Stimulated activated CD8-positive, alpha-beta memory T cell treated with anti-CD3 and anti-CD28 coated beads, Interleukin-12 subunit alpha, Interleukin-12 subunit beta, amount 100 ng/mL, for 4 hours (primary cell): ENCODE measurements at places on chromosomes 7 and 10.

- no peak for DNase-seq
Observed at GRCh38 chr10:123637326-123637880, 28.8 kb upstream of the GPR26 start.

DNA sequence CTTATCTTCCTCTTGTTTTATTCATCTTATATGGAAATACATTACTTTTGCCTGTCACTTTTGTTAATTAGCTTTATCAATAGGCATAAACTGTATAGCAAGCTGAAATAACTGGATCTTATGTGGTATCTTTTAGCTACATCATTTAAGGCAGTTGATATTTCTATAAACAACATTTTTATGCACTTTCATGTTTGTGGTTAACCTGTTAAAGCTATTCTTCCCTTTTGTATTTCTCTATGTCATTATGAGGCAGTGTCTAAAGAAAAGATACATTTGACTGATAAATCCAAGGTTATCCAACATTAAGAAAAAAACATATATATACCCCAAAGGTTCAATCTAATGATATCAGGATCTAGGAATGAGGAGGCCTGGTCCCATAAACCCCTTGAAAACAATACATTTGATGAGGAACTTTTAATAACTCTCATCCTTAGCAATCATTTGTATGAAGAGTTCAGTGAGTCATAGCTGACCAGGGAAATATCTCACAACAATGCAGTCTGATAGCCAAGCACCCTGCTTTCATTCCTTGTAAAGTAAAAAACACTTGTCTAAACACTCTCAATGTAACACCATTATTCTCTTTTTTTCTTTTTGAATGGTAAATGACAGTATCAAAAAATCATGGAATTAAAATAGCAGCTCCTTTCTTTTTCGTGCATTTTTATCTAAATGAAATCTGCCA lies 300.9 kb downstream of the NEBL start:
- DNase-seq: no peak

- DNase-seq: no peak
Observed at GRCh38 chr10:94005050-94005449, 11.3 kb downstream of the PLCE1 start.

GRCh38 chr10:88291289-88292184 lies 291.6 kb downstream of the RNLS start:
- no peak for DNase-seq

- no peak for DNase-seq
Observed at GRCh38 chr7:106345421-106346166, 60.8 kb upstream of the NAMPT start.

- DNase-seq: peak; percentile 37
Observed at GRCh38 chr10:31927884-31928548, 615 bp downstream of the ARHGAP12 start.

DNA sequence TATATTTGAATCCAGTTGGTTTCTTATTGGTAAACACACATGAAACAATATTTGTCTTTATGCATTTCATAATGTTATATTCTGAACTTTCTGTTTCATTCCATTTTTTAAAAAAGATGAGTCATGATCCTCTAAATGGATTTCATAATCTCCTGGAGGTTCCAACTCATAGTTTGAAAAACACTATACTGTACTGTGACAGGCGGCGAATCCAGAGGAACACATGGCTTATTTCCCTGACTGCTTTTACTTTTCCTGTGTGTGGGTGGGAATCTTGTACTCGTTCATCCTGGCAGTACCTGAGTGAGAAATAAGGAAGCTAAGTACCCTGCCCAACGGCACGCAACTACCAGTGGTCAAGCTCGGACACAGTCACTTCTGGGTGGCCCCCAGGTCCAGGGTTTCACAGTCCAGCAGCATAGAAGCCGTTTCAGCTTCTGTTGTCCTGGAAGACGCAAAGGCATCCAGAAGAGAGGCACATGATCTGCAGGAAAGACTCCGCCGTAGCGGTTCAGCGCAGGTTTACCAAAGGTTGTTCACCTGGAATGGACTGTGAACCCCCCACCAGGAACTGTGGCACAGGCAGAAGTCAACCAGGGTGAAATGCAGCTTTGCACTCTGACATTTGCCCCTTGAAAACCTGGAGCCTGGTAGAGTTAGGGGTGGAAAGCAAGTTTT lies 117.7 kb downstream of the CCNY start:
- no peak for DNase-seq

DNA sequence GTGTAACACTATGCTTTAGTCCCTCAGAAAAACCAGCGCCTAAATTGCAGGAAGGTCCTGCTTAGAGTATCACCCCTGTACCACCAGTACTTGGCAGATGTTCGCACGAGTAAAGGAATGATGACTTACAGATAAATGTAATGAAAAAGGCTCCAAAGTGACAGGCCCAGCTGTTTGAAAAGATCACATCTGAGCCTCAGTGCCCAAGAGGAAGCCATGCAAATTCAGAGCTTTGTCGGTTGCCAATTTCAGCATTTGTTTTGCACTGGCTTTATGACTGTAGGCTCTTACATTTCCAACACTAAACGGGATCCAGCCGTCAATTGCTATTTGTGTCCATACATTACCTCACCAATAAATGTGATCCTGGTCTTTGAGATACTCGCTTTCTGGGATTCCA lies 60.6 kb upstream of the GAD2 start:
- no peak for DNase-seq

DNA sequence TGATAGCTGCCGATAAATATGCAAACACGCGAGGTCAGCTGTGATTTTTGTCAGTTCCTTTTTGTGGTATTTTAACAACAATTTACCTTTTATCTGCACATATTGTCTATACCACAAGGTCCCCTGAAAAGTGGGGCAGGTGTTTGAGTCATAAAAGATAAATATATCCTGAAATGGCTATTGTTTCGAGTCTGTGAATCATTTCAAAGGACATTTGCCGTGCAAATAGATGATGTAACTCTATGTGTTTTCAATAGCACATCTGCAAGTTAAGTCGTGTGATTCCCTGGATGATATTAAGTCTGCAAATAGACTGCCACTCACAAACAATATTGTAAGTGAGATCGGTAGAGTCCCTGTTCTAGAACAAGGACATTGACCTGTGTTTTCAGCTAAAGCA lies 193.0 kb upstream of the PITRM1 start:
- no peak for DNase-seq

- no peak for DNase-seq
Observed at GRCh38 chr7:33248671-33249070, 119.3 kb downstream of the BBS9 start.

- no peak for DNase-seq
Observed at GRCh38 chr7:40709062-40709964, 574.5 kb downstream of the SUGCT start.

- DNase-seq: no peak
Observed at GRCh38 chr7:40418983-40419382, 284.2 kb downstream of the SUGCT start.

- DNase-seq: no peak
Observed at GRCh38 chr7:1994931-1995330, 237.8 kb downstream of the MAD1L1 start.

DNA sequence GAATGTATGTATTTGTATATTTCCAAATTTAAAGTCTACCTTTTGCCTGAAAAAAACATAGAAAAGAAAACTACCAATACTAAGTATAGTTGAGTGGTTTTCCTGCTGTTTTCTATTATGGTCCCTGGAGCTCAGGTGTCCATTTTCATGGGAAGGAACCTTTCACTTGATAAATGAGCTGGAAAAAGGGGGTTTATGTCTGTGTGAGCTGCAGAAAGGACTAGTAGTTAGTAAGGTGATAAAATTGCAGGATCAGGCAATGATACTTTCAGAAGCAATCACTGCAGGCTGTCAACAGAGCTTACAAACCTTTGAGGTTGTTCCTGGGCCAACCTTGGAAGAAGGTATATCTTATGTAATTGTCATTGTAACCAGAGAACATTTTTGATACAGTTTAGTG lies 48.0 kb downstream of the ST7 start:
- DNase-seq: no peak

- DNase-seq: no peak
Observed at GRCh38 chr10:74991435-74991834, 120.0 kb upstream of the SAMD8 start.

DNA sequence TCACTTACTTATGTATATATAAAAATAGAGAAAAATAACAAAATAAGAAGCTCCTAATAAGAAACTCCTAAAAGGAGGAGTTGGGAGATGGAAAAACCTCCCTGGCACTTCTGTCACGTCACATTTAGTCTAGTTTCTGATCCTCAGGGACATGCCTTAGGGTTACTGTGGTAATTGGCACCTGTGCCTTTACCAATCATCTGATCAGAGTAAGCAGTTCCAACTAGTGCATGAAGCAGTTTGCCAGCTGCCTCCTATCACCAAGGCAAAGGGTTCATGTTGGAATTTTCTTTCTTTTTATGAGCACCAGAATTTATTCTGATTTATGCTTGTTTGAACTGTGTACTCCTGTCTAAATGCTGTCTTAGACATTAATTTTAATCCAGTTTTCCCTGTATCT lies 49.9 kb downstream of the ARL4A start:
- no peak for DNase-seq

DNA sequence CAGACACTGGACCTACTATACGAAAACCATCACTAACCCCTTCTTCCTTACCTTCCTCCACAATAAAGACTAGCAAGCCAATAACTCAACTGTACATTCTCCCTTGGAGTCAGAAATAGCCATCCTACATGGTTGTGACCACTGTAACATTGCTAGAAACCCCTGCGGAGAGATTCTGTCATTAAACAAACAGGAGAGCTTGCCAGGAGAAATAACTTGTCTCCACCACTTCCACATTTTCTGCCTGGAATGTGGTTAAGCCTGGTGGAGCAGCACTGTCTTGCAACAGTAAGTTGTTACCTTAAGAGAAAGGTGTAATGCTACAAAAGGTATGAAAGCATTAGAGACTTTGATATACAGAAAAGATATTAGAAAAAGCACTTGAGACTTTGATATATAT lies 45.8 kb downstream of the THSD7A start:
- DNase-seq: no peak

- DNase-seq: no peak
Observed at GRCh38 chr10:14837003-14837756, 657 bp downstream of the CDNF start.

- DNase-seq: no peak
Observed at GRCh38 chr10:6609625-6610024, 29.5 kb upstream of the PRKCQ start.

GRCh38 chr7:149074116-149074885 lies 16.2 kb downstream of the ZNF786 start:
- DNase-seq: no peak

- no peak for DNase-seq
Observed at GRCh38 chr10:88168171-88169036, 305.0 kb downstream of the PTEN start.

DNA sequence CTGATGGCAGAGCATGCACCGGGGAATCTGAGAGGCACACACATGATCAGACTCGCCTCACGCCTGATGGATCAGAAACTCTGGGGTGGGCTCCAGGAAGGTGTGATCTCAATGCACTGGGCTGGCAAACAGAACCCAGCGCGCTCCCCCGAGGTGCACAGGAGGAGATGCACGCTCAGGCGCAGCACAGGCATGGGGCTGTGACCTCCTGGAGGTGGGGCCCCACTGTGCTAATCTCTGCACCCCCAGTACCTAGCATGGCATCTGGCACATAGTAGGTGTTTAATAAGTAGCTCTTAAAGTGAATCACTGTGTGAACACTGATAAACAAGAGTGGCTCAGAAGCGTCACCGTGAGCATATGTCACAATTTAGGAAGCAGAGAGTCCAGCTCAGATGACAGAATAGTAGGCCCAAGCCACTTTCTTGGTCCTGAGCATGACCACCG lies 57.9 kb downstream of the PROSER2 start:
- DNase-seq: no peak

DNA sequence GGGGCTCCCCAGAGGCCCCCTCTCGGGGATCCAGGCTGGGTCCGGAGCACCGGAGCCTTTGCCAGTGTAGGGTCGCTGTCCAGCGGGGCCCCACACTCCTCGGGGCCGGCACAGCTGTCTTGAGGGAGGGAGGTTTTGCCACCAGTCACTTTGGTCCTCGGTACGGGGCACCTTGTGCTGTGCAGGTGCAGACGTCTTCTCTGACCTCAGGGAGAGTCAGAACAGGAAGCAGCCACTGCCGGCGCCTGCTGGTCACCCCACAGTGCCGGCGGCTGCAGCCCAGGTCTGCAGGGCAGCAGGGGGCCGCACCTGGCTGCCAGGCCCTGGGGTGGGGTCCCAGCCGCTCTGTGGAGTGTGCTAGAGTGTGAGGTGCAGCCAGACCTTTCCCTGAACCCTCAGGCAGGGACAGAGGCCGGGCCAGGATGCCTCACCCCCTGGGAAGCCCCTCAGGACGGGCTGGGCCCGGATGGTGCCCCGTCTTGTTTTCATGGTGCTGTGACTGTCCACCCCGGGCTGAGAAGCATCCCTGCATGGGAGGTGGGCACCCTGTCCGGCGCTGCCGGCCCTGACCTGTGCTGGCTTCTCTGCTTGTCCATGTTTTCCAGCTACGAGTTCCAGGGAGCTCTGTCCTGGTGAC lies 8.2 kb downstream of the MAFK start:
- DNase-seq: no peak

GRCh38 chr7:69630292-69630691 lies 32.0 kb downstream of the AUTS2 start:
- DNase-seq: no peak
